Neuronal stem cell (in vitro differentiated cells): ENCODE measurements at places on chromosomes 13 and 19.

GRCh38 chr19:1076046-1076386 lies 9.0 kb downstream of the ARHGAP45 start:
- DNase-seq: no peak

DNA sequence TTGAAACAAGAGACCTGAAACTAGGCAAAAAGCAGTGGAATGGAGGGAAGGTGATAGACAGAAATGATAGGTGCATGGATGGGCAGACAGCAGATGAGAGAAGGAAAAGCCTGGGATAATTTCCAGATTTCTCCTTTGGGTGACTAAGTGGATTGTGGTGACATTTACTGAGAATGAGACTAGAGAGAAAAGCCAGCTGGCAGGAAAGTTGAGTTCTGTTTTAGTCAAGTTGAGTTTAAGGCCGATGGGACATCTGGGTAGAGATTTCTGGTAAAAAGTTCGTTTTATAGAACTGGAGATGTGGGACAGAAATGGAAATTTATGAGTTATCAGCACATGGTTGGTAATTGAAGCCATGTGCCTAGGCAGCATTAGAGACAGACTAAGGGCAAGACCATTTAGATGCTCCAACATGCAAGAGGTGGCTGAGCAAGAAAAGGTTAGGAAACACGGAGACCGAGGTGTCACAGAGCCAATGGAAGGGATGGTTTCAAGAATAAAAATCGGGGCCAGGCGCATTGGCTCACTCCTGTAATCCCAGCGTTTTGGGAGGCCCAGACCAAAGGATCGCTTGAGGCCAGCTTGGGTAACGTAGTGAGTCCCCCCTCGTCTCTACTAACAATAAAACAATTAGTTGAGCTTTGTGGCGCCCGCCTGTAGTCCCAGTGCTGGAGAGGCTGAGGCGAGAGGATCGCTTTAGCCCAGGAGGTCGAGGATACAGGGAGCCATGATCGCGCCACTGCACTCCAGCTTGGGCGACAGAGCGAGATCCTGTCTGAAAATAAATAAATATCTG lies 9.6 kb upstream of the DGKH start:
- DNase-seq: no peak

DNA sequence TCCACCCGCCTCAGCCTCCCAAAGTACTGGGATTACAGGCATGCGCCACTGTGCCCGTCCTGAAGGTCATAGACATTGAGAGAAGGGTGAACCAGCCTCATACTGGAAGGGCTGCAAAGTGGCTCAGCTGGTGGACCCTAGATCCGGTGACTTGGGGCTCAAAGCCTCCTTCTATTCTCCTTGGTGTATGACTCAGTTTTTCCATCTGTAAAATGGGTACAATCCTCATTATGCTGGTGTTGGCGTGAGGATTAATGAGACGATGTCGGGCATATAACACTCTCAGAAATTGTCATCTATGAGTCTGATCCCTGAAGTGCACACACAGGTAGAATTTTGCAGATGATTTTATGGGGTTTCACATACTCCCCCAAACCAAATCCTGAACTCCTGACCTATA lies 5.8 kb upstream of the CAMSAP3 start:
- no peak for DNase-seq

- DNase-seq: no peak
These were observed 2889.6 kb upstream of the PCDH20 start for GRCh38 chr13:64305246-64305645.

- DNase-seq: no peak
These were observed 138.9 kb upstream of the RFC3 start for GRCh38 chr13:33678906-33679657.

DNA sequence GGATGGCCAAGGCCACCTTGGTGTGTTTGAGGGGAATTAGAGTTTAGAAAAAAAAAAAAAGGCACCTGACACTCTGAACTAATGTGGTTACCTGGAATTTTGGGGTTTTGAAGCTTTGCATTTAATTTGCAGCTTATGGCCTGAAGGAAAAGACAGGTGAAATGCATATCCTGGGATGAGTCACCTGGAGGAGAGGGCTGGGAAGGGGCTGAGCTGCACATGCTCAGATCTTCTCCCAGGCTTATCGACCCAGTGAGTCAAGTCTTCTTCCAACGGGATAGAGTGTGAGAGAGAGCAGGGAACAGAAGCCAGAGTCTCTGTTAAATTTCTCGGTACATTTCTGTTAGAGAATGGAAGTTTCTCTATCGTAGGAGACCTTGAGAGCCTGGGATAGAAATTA lies 29.7 kb upstream of the ALOX5AP start:
- DNase-seq: no peak

DNA sequence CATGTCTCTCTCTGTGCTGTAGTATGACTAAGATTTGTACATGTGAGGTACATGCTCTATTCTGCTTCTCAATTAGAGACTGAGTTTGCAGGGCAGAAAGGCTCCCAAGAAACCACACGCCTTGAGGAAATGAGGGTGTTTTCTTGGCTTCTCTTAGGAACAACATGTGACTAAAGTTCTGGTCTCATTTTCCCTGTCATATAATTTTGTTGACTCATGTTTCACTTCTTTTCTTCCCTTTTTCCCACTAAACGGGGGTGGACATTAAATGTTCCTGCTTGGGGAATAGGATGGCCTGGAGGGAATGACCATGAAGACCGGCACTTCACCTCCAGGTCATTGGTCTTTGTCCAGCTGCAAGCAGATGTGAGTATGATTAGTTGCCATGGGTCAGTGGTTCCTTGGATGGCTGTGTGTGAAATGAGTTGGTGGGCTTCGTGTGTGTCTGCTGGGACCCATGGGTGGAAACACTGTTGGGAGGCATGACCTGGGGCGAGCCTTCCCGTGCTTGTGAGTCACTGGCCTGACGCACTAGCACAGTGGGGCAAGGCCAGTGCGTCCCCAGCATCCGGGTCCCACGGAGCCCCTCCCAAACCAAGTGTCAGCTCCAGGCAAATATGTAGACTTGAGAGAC lies 56.6 kb downstream of the COL4A1 start:
- no peak for DNase-seq

GRCh38 chr13:97810152-97810551 lies 143.3 kb upstream of the IPO5 start:
- DNase-seq: no peak

DNA sequence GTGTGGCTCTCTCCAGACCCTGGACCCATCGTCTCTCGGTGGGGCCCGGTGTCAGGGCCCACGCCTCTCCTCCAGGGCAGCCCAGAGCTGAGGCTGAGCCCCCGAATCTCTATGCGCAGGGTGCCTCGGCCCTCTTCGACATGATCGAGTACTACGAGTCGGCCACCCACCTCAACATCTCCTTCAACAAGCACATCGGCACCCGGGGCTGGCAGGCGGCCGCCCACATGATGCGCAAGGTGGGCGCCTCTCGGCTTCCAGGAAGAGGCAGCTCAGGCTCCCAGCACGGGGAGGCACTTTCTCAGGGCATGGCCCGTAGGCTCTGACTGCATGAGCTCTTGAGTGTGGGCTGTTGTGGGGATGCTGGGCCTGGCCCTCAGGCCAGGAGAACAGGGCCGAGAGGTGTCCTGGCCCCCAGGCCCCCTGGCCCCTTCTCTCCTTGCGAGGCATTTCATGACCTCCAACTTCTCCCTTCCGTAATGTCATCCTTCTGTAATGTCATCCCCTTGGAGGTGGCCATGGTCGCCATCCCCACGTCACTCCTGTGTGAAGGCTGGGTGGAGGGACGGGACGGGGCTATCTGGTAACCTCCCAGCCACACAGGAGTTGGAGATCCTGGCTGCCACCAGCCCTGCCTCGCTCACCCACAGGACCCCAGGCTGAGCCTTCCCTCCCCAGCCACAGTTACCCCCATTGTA lies 19.4 kb downstream of the NKPD1 start:
- DNase-seq: no peak

GRCh38 chr13:34048652-34049051 lies 230.7 kb downstream of the RFC3 start:
- DNase-seq: no peak

DNA sequence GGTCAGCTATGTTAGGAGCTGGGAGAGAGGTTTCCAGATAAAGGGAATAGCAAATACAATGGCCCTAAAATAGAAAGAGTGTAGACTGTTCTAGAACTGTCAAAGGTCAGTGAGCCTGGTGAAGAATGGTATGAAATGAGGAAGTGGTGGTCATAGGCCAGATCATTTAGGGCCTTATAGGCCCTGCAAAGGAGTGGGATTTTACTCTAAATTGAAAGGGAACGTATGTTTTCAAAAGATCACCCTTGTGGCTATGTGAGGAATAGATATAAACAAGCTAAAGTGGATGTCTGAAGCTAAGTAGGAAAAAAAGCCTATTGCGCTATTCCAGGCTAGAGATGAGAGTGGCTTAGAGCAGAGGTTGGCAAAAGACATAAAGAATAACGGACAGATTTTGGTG lies 70.7 kb upstream of the TDRD3 start:
- no peak for DNase-seq

GRCh38 chr19:43678512-43679261 lies 8.7 kb upstream of the PLAUR start:
- no peak for DNase-seq

DNA sequence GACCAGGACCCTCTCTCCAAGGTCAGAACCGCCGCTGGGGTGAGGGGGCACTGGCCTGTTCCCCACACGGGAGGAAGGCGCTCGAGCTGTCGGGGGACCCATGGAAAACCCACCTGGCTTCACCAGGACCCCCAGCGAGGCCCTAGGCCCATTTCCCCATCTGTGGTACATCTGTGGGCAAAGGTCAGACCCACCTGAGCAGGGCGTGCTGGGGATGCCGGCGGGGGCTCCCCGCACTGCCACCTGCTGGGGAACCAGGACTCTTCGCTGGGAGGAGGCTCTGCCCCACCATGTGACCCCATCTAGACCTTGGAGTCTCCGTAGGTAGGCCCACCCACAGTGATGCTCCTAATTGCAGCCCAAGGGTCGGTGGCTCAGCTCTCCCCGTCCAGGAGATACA lies 511 bp downstream of the WDR88 start:
- DNase-seq: no peak

DNA sequence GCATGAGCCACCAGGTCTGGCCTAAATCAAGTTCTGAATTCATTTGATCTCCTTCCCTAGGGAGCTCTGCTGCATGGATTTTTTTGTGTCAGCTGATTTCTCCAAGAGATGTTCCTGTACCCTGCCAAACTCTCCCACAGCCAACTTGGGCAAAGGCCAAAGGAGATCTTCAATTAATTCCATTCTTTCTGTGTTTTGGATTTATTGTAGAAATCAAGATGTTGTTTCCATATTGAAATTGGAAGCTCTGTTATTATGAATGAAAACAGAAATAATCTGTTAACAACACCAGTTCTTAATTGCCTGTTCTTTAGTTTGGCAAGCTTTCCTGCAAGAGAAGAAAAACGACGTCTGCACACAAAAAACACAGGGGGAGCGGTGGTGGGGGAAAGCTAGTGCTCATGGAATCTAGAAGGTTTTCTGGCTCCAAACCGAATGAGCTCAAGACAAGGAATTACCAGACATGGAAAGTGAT lies 86.5 kb upstream of the ABCC4 start:
- DNase-seq: no peak

- peak; percentile 33 for DNase-seq
These were observed 1.2 kb downstream of the DAPK3 start for GRCh38 chr19:3969435-3970312.

- no peak for DNase-seq
These were observed 7.9 kb downstream of the SIPA1L3 start for GRCh38 chr19:37914908-37915307.

DNA sequence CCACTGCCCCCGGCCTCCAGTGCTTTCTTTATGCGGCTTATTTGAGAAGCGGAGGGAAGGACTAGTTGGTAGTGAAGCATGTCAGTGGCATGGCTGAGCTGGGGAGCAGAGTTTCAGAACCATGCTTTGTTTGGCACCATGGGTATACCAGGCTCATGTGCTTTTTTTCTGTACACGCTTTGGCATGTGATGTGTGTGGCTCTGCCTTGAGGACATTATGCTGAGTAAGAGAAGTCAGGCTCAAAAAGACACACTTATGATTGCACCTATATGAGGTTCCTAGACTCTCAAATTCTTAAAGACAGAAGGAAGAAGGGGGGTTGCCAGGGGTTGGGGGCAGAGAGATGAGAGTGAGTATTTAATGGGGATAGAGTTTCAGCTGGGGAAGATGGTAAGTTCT lies 21.3 kb downstream of the GATAD2A start:
- DNase-seq: no peak

- no peak for DNase-seq
These were observed 453 bp upstream of the PDCD2L start for GRCh38 chr19:34403784-34404108.

GRCh38 chr13:61463024-61463423 lies 47.4 kb upstream of the PCDH20 start:
- DNase-seq: no peak

GRCh38 chr13:24033527-24034302 lies 126.8 kb upstream of the SPATA13 start:
- no peak for DNase-seq

- no peak for DNase-seq
These were observed 264.9 kb downstream of the ITGBL1 start for GRCh38 chr13:101717353-101717752.

GRCh38 chr19:51078731-51079130 lies 4.0 kb downstream of the KLK14 start:
- no peak for DNase-seq

- no peak for DNase-seq
These were observed 25.4 kb downstream of the PAK4 start for GRCh38 chr19:39150807-39151600.

DNA sequence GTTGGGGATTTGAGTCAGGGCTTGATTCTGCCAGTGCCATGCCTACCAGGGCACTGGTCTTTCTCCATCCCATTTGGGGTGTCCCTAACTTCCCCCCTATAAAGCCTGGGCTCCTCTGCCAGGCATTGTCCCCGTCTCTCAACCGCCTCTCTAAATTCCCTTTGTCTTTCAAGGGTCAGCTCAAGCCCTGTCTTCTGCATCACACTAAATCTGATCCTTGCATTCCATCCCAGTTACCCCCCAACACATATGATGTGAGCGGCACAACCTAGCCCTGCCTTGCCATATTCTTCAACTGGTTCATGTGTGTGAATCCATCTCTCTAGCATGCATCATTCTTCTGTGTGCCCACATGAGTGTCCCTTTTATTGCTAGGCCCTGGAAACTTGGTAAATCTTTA lies 480.9 kb downstream of the ZNF536 start:
- no peak for DNase-seq

DNA sequence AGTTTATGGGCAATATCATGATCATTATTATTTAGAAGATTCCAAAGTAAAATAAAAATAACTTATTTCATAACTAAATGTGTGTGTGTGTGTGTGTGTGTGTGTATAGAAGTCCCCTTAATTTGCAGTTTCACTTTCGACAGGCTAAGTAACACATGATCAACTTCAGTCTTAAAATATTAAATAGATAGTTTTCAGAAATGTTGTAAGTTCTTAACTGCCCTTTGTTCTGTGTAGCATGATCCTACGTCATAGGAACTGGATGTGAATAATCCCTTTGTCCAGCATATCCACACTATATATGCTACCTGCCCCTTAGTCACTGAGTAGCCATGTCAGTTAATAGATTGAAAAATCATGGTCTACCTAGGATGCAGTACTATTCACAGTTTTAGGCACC lies 1863.5 kb upstream of the PCDH20 start:
- no peak for DNase-seq

DNA sequence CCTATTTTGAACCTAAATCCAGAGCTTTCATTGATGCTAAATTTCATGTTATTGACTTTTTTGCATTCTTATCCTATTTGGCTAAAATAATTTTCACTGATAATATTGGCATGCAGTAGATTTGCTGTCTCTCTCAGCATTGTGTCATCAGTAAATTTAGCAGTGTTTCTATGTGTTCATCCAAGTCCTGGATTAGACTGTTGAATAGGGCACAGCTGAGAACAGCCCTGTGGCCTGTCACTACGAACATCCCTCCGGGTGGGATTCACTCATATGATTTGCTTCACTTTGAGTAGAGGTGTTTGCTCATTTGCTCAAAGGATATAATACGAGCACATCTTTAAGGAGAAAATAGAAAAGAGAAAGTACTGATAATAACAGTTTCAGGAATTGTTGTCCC lies 101.5 kb downstream of the HSPH1 start:
- no peak for DNase-seq
